CD8-positive, alpha-beta T cell (primary cell): ENCODE measurements at places on chromosomes 11 and 22.

DNA sequence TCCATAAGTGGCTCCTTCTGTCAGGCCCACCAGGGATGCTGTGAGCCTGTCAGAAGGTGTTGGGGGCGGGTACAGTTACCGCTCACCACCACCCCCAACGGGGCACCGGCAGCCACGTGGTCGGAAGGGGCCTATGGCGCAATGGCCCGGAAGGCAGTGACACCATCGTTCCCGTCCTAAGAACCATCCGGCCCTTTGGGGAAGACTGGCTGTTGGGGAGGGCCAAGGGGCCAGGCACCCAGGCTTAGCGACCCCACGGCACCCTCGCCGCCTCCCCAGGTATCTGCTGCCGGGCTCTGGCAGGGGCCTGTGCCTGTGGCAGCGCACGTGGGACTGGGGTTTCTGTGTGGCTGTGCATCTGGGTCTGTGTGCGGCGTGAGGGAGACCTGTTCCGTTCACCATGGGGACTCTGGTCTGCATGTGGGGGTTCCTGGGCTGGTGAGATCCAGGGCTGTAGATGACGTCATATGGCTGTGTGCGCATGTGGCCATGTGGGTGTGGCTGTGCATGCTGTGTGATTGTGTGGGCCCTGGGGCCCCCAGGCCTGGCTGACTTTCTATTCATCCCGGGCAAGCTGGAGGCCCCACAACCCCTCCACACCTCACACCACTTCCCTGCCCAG lies 717 bp downstream of the OSM start:
- peak; percentile 97 for DNase-seq

DNA sequence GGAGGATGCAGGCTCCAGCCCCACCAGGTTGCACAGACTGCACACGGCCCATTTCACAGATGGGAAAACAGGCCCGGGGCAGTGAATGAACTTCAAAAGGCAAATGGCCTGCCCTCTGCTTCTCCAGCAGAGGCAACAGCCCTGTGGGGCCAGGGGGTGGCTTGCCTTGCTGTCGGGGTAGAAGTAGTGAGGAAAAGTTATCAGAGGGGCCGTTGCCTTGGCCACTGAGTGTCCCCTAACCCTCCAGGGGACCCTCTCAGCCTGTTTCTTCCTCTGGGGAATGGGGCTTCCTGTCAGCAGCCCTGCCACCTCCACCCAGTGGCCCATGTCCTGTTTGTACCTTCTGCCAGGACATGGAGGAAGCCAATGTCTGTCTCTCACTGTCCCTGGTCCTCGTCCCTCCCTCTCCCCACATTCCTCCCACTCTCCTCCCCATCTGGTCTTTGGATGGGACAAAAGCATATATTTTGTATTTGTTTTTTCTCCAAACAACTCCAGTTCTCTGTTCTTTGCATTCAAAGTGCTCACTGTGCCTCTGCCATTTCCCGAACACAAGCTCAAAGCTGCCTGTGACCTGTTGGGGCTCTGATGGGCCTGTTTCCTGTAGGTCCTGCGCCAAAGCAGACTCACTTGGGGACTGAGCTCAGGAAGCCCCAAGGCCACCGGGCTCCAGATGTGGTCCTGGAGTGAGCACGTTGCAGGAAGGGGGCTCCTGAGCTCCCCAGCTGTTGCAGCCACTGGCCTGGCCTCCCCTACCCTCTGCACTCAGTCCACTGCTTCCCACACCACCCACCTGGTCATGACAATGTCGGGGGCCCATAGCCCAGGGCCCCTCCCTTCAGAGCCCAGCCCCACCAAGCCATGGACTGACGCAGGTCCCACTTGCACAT lies 9.5 kb downstream of the MAP4K2 start:
- DNase-seq: no peak

DNA sequence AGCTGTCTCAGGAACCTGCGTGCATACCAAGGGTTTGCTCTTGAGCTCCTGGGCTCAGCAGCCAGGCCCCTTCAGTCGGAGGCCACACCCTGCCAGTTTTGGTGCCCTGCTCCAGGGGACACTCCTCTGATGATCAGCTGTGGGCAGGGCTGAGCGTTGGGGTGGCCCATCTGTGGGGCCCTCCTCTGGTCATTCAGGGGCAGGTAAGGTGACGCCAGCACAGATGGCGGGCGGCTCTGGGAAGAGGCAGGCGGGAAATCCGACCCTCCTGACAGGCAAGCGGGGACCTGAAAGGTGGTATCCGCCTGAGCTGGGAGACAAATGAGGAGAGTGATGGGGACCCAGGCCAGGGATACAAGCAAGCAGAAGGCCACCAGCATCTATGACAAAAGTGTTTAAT lies 3.8 kb upstream of the MFNG start:
- DNase-seq: no peak

- no peak for DNase-seq
Observed at GRCh38 chr11:104404231-104405175, 240.6 kb upstream of the PDGFD start.

DNA sequence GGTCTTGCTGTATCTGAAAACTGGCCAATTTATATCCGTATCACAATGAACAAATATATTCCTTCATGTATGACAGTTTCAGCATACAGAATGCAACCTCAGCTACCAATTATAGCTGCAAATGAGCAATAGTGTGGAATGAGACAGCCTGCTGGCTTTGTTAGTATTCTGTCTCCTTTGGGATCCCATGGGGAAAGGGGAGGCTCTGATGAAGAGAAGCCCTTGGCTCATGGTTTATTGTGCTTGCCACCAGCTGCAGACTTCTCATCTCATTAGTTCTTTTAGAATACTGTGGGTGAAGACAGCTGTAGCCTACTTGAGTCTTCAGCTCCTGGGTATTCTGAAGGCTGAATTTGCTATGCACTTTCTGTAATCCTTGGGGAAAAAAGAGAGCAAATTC lies 42.4 kb downstream of the PITPNB start:
- no peak for DNase-seq

- no peak for DNase-seq
Observed at GRCh38 chr11:78359921-78360320, 57.7 kb downstream of the GAB2 start.

DNA sequence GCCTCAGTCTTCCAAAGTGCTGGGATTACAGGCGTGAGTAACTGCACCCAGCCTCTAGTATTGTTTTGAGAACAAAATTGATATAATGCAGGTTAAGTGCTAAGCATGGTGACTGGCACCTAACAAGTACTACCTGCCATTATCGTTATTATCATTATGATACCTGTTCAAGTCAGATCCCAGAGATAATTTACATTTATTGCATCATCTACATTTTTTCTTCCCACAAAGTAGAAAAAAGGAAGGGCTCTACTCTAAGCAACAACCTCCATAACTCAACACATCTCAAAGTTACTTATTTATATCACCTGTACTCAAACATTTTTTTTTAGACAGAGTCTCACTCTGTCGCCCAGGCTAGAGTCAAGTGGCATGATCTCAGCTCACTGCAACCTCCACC lies 42.1 kb downstream of the DCDC1 start:
- DNase-seq: no peak

- DNase-seq: no peak
Observed at GRCh38 chr11:34427186-34427805, 11.4 kb upstream of the CAT start.
